ENCODE measurements at places on chromosomes 7 and 10.

- peak; percentile 21 for DNase-seq
These were observed 28.9 kb upstream of the INHBA start for GRCh38 chr7:41731493-41732435.

DNA sequence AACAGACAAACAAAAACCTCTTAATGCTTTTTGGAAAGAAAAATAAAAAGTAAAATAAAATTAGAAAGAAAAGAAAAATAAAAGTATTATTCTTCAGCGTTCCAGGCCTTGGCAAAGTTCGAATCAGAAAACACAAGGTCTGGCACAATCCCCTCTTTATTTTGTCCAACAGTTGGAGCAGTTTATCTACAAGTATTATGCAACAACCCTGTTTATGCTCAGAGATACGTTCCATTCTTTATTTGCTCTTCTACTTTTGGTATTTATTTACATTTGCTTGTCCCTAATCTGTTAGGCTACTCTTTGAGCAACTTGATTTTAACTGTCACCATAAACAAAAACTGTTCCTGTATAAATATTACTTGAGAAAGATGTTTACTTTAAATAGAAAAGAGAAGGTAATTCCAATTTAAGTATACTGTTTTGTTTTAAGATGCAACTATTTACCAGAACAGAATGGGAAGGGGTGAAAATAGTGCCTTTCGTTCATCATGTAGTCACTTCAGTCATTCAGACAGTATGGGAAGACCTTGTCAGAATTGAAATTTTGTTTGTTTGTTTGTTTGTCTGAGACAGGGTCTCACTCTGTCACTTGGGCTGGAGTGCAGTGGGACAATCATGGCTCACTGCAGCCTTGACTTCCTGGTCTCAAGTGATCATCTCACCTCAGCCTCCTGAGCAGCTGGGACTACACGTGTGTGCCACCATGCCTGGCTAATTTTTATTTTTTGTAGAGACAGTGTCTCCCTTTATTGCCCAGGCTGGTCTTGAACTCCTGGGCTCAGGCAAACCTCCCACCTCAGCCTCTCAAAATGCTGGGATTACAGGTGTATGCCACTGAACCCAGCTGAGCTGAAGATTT lies 5.7 kb downstream of the PDK4 start:
- DNase-seq: no peak

DNA sequence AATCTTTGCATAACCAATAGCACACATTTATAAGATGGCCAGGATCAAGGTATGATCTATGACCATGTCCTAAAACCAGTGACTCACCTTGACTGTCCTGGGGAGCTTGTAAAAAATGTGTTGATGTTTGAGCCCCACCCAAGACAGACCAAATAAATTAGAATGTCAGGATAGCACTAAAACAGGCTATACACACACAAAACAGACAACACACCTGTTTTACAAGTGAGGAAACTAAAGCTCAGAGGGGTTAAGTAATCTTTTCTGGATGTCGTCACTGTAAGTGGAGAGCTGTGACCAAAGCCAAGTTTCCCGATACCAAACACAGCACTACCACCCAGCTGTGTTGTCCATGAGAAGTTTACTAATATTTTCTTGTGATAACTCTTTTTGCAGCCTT lies 84.5 kb downstream of the AVL9 start:
- DNase-seq: no peak

DNA sequence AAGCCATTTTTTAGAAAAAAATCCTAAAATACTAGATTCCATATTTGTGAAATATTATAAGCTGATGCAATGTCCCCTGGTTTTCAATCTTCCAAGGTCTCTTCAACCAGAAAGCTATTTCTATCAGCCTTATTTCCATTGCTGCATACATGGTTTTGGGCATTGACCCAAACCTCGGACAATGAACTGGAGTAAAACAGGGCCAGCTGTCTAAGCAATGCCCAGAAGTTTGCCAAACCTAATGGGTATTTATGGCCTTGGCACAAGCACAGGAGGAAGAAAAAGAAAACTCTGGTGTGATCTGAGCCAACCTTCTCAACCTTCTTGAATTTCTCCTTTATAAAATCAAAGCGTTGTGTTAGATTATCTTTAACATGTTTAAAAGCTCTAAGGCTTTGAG lies 402.3 kb downstream of the DNAJB9 start:
- DNase-seq: no peak

DNA sequence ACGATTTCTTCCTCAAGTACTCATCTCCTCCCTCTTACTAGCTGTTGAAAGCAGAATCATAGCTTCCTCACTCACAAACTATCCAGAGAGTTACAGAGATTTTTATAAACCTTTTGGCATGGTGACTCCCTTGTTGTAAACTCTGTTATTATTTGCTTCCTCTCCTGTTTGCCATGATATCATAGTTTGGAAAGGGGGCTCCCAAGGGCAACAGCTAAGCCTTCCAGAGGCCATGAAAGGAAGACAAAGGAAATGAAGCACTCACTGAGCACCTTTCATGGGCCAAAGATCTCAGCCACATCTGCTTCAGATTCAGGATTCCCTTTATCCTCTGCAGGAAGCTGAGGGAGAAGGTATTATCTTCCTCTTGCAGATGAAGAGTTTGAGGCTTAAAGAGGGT lies 484.6 kb downstream of the PLXNA4 start:
- DNase-seq: no peak

DNA sequence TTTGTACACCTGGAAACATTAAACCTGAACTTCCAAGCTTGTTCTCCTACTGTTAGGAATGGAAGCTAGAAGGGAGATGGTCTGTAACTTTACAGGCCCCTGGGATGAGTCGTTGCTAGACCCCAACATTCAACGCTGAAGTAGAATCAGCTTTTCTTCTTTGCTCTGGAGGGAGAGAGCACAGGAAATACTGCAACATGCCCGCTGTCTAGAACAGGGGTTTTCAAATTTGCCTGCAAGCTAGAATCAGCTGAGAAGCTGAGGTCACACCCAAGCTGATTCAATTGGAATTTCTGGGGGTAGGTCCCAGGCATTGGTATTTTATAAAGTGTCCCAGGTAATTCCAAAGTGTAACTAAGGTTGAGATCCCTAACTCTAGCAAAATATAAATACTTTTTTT lies 219.7 kb downstream of the PRPF18 start:
- DNase-seq: no peak

DNA sequence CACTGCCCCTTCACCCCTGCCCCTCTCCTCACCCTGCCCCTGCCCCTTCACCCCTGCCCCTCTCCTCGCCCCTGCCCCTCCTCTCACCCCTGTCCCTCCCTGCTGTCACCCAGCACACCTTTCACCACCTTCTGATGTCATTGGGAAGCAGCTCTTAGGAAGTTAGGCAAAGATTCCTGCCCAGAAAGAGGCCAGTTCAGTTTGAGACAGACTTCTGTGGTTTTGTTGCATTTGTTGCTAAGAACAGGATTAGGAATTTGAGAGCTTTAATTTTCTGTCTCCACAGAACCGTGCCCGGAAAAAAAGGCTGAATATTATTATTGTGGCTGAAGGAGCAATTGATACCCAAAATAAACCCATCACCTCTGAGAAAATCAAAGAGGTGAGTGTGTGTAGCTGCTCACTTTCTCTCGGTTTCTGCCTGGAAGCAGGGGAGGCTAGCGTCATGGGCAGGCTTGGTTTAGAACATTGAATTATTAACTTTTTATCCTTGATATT lies 39.6 kb downstream of the PFKP start:
- no peak for DNase-seq

DNA sequence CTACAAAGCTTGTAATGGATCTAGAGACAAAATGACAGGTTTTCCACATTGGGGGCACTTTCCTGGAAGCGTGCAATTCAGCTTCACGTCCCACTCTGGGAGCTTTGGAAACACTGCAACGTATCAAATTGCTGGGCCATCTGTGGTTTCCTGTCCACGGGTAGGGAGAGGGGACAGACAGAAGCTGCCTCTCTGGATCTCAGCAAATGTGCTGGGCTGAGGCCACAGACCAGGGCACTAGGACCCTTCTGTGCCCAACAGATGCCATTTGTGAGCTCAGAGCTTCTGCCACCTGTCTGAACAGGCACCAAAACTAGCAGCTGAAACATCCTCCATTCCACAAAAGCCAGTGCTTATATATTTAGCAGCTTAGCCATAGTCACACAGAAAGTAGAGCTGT lies 40.9 kb upstream of the FRMD4A start:
- DNase-seq: no peak

GRCh38 chr10:93255546-93255945 lies 181.9 kb downstream of the CYP26A1 start:
- no peak for DNase-seq

GRCh38 chr10:104630731-104631130 lies 10.4 kb upstream of the SORCS3 start:
- DNase-seq: no peak

DNA sequence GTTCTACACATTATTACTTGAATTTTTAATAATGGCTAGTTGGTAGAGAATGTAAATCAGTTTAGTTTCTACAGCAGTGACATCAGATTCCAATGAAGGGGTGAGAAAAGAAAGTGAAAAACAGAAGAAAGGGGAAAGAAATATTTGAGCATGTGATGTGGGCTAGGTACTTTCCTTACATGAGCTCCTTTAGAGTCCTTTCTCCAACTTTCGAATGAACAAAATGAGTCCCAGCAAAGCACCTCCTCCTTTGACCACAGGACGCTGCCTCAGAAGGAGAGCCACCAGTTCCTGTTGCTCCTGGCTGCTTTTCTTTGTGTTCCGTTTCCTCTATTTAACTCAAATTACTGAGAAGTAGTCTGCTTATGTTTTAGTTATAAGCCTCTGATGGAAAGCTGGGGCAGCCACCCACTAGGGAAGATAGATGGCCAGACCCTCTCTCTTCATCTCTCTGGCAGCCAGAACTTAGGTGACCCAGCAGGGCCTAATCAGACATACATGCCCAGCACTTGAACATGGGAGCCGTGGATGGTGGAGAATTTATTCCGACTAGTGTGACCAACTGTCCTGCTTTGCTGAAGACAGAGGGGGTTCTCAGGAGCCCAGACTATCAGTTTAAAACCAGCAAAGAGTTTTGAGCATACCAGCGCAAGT lies 82.4 kb upstream of the NME8 start:
- peak; percentile 22 for DNase-seq

DNA sequence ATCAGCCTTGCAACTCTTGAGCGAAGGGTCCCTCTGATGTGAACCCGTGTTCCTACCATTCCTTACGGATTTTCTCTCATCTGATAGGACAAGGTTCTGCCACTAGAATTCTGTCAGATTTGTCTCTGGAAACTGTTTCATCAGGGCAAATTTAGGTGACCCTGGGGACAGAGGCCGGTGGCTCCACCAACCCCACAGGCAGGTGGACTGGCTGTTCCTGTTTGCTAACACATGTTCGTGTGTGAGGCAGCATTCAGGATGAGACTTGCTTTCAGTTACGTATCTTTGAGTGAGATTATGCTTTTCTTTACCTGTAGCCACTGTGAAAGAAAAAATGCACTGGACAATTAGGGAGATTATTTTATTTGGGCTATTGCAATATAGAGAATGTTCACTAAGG lies 449.9 kb downstream of the INHBA start:
- no peak for DNase-seq

DNA sequence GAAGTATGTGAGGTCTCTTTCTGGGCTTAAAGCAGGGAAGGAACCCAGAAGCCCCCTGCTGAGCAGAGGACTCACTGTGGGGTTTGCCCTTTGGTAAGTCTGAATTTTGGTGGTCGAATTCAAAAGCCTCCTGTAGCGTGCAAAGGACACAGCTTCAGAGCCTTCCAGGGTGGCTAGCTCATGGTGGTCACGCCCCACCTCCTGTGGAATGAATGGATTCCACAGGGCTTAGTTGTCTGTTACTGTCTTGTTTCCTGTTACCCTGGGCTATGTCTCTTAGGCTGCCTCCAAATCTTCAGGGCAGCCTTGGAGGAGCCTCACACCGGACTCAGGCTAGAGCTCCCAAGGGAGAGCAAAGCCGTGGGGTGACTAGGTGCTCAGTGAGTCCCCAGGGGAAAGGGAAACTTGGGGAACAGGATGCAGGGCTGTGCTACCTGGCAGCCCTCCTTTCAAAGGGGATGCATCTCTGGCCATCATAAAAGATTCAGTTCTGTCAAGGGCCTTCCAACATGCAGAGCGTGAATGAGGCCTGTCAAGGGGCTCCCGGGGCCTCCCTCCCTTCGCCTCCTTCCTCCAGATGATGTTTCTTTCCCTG lies 211.7 kb downstream of the CCSER2 start:
- DNase-seq: no peak

DNA sequence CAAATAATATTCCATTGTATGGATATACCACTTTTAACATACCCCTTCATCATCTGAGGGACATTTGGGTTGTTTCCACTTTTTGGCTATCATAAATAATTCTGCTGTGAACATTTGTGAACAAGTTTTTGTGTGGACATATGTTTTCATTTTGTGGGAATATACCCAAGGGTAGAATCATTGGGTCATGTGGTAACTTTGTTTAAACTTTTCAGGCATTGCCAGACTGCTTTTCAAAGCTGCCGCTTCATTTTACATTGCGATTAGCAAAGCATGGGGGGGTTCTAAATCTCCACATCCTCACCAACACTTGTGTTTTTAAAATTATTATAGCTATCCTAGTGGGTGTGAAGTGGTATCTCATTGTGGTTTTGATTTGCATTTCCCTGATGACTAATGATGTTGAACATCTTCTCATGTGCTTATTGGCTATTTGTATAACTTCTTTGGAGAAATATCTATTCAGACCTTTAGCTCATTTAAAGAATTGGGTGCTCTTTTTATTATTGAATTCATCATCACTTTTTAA lies 8.4 kb upstream of the HHEX start:
- no peak for DNase-seq

- DNase-seq: no peak
These were observed 35.5 kb downstream of the CAV1 start for GRCh38 chr7:116560021-116560970.

DNA sequence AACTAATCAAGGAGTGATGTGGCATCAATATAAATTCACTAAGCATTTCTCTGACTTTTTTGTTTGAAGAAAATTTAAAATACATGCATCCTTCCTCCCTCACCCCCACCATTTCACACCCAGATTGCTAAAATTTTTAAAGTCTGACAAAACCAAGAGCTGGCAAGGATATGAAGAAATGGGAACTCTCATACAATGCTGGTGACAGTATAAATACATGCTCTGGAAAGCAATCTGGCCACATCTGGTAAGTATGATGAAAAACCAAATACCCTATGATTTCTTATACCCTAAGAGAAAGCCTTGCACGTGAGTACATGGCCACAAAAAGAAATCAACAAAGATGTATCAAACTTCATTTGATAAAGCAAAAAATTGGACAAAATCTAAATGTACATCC lies 31.2 kb downstream of the P4HA1 start:
- DNase-seq: no peak

- no peak for DNase-seq
These were observed 10.8 kb downstream of the LMOD2 start for GRCh38 chr7:123666492-123666891.

GRCh38 chr10:119673271-119673670 lies 22.1 kb downstream of the BAG3 start:
- DNase-seq: no peak

GRCh38 chr10:7610651-7611389 lies 55.9 kb downstream of the ITIH5 start:
- no peak for DNase-seq

DNA sequence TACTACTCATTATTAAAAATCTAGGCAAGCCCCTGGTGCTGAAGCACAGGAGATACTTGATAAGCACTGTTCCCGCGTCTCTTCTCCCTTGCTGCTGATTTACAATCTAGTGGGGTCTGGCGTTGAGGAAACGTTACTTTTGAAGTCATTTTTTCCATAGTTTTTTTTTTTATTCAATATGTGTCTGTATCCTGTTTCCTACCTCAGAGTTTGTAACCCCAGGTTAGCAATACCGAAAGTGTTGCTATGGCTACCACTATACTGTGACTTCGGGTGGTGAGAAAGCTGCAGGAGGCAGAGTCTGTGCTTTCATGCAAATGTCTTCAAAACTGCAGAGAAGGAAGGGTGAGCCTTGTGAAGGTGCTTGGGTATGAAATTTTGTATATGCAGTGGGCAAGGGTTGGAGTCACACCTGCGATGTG lies 458.8 kb upstream of the GHITM start:
- DNase-seq: peak; percentile 33

Measured in GM12891 (cell line).